Mesenteric fat pad (tissue), 1 donor: ENCODE measurements at places on chromosomes 7 and 10. TPM values are rescaled to one million over a fixed set of nuclear protein-coding genes. Genes with fewer than 3 reads are reported as not detected.
A peak's percentile ranks its signal among the peaks of the same experiment; 100 is the strongest.

Gene PNLIPRP1
- total RNA-seq, result 0.90 TPM

Gene CLDN3
- not detected for total RNA-seq

Gene SOSTDC1
- not detected for total RNA-seq

Gene TSPAN12
- 7.2 TPM for total RNA-seq

Gene CDH23
- 9.7 TPM for total RNA-seq

Gene NODAL
- not detected for total RNA-seq

Gene CYP26C1
- 0.22 TPM for total RNA-seq

Gene PAPOLB
- 0.22 TPM for total RNA-seq

Gene ZNF727
- total RNA-seq, result 4.1 TPM

DNA sequence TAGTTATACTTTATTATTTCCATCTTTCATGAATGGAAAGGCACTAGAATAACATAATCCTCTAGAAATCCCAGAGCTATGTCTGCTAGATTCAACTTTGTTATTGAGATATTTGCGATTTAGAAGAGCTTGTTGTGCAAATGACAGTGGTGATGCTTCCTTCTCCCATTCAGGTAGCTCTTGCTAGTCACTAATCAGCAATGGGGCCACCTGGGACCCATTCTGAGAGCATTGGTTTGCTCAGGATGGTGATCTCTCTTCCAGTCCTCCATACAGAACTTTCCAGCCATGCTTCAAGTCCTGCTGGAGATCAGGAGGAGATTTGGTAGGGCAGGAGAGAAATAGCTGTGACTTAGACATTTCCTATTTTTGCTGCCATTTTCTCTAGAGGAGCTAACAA, 65.8 kb upstream of the WNT16 start:
- no peak for DNase-seq

DNA sequence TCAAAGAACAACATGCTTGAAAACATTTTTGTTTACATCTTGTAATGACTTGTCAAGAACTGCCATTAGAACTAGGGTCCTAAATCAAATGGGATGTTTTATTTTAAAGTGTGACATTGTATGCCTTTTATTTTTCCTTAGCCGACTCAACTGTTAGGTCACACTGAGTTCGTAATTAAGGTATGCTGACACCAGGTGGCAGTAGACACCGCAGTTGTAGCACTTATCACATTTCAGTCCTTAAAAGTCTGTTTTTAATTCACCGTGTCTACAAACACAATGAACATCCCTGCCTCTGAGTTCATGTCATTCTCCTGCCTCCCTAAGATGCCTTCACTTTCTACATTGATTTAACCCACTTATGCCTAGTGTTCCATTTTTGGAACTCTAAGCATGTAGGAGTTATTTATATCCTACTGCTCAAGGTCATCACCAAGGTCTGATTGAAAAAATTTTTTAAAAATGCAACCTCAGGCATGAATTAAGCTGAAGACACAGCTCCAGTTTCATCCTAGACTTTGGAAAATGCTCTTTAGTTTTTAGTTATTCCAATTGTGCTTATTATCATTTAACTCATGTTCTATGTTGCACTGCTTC, 186.1 kb downstream of the BMPER start:
- no peak for DNase-seq

GRCh38 chr10:11782793-11783557, 40.2 kb upstream of the PROSER2 start:
- no peak for DNase-seq

- no peak for DNase-seq
These were observed 41.4 kb upstream of the MPP7 start for GRCh38 chr10:28343987-28344895.

DNA sequence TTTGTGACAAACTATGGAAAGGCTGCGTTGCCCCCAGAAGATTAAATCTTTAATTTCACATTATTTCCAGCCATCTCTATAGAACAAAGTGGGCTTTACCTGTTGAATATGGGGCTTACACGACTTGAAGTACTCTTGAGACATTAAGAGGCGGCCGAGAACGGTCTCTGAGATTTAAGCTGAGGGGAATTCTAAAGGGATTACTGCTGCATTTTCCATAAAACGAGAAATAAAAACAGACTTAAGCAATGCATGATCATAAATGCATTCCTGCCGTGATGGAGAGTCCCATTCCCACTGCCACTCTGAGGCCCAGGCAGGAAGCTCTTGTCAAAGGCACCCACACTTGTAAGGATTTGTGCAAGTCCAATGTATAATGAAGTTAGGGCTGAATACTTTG, 329.7 kb upstream of the SHH start:
- no peak for DNase-seq

DNA sequence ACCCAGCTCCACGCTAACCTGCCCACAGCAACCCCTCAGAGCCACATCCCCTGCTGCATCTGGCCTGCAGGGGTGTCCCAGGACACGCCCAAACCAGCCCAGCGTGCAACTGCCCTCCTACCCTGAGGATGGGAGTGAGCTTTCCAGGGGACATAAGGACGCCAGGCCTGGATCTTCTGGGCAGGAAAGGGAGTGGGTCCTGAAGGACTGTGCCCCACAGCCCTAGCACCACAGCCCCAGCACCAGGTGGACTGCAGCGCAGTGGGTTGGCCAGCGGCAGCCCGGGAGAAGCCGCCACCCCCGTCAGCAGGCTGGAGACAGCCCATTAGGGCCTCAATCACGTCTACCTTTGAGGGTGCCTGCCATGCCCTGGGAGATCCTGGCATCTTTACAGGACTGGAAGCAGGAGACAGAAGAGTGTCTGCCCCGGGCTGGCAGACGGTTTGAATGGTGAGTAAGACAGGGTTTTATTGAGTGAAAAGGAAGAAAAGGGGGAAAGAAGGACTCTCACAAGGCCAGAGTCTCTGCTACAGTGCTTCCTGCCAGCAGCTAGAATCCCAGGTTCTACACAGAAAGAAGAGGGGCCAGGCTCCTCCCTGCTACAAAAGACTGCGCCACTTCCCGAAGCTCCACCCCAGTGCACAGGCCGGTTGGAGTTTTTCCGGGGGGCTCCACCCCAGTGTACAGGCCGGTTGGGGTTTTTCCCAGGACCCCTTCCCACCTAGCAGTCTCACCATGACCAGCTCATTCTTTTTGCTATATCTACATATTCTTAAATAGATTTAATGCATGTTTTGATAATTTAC, 69.8 kb upstream of the KCTD7 start:
- DNase-seq, result peak; percentile 83

DNA sequence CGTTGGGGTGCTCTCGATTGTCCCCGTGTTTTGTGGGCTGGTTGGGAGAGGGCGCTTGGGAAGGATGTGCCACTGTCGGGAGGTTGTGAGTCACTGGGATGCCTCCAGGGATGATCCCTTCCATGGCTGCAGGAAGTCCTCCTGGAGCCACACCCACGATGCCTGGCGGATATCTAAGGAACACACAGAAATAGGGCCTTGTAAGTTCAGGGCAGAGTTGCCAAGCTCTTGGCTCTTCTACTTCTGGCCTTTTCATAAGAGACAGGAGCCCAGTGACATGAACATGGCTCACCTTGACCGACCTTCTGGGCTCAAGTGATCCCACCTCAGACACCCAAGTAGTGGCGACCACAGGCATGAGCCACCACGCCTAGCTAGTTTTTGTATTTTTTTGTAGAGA, 47.6 kb downstream of the ZRANB1 start:
- DNase-seq, result no peak

DNA sequence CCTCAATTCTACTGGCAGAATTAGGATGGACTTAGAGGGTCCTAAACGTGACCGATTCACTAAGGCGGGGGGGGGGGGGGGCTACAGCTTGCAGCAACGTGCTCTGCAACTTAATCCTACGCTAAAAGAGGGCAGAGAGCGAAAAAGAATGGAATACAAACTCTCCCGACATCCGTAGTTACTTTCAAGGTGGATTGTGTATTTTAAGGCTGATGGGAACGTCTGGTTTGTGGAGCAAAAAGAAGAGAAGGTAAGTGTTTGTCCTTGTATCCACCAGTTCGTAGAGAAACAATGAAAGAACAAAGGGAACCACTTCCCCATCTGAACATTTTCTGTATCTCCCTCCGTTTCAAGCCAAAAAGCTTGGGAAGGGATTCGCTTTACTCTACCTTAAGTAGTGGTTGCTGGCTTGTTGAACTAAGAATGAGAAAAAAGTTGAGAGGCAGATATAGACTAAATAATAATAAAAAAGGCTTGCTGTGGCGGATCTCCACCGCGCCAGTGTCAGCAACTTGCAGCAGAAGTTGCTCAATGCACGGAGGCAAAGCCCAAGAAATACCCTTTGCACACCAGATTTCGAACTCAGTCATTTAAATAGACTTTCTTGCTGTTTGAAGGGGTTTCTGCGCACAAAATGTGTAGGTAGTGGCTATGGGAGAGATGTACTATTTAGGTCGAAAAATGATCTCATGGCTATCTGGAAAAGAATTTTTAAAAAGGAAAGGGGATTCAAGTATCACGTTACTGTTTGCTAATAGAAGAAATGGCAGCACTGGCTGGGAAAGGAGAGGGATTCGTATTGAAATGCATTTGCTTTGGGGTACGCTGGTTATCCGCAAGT, 736 bp downstream of the SKIDA1 start:
- no peak for DNase-seq

GRCh38 chr7:63030061-63030460, 968.6 kb upstream of the ZNF722 start:
- DNase-seq, result peak; percentile 14

- no peak for DNase-seq
These were observed 1050.6 kb downstream of the NRG3 start for GRCh38 chr10:82925547-82925946.

GRCh38 chr10:88028654-88029053, 165.2 kb downstream of the PTEN start:
- no peak for DNase-seq

- DNase-seq, result no peak
These were observed 344.2 kb upstream of the GALNT17 start for GRCh38 chr7:70787771-70788170.

- DNase-seq, result no peak
These were observed 550 bp upstream of the CREM start for GRCh38 chr10:35126062-35126529.

- DNase-seq, result no peak
These were observed 13.1 kb upstream of the HABP2 start for GRCh38 chr10:113539789-113540188.
